ENCODE measurements at places on chromosomes 13 and 19. TPM values are rescaled to one million over a fixed set of nuclear protein-coding genes. Genes with fewer than 3 reads are reported as not detected.

- no peak overlapping the region for H3K27ac ChIP-seq
- no peak overlapping the region for H3K4me3 ChIP-seq
- H3K4me1 ChIP-seq = peaks cover 21% of the 10 kb centered on the region
- H3K36me3 ChIP-seq = no peaks in the 10 kb centered on the region
- no peak for DNase-seq
- H3K27me3 ChIP-seq = no peaks in the 10 kb centered on the region
Measured at GRCh38 chr13:95250961-95251360, 50.3 kb downstream of the ABCC4 start.

GRCh38 chr19:49975051-49975450 is 14.1 kb upstream of the SIGLEC11 start:
- H3K27me3 ChIP-seq = no peaks in the 10 kb centered on the region
- H3K36me3 ChIP-seq = no peaks in the 10 kb centered on the region

DNA sequence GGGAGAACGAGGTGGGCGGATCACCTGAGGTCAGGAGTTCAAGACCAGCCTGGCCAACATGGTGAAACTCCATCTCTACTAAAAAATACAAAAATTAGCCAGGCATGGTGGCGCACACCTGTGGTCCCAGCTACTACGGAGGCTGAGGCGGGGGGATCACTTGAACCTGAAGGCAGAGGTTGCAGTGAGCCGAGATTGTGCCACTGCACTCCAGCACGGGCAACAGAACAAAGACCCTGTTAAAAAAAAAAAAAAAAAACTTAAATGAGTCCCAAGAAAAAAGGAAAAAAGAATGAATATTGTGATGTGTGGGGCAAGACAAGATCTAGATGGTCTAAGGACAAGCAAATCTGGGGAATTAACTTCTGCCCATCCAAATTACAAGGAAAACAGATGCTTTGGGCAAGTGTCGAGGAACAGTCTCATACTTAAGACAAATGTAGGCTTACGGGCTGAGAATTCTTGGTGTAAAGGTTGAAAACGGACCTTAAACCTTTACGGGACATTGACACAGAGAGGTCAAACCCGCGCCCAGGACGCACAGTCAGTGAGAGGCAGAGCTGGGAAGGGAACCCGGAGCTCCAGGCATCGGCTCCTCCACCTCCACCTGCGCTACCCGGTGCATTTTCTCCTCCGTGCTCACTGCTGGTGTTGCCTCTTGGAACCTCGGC is 656 bp upstream of the ZNF324 start:
- H3K4me3 ChIP-seq = peak overlapping the region; percentile 86
- no peaks in the 10 kb centered on the region for H3K27me3 ChIP-seq
- no peak for DNase-seq
- H3K27ac ChIP-seq = peak overlapping the region; percentile 88

DNA sequence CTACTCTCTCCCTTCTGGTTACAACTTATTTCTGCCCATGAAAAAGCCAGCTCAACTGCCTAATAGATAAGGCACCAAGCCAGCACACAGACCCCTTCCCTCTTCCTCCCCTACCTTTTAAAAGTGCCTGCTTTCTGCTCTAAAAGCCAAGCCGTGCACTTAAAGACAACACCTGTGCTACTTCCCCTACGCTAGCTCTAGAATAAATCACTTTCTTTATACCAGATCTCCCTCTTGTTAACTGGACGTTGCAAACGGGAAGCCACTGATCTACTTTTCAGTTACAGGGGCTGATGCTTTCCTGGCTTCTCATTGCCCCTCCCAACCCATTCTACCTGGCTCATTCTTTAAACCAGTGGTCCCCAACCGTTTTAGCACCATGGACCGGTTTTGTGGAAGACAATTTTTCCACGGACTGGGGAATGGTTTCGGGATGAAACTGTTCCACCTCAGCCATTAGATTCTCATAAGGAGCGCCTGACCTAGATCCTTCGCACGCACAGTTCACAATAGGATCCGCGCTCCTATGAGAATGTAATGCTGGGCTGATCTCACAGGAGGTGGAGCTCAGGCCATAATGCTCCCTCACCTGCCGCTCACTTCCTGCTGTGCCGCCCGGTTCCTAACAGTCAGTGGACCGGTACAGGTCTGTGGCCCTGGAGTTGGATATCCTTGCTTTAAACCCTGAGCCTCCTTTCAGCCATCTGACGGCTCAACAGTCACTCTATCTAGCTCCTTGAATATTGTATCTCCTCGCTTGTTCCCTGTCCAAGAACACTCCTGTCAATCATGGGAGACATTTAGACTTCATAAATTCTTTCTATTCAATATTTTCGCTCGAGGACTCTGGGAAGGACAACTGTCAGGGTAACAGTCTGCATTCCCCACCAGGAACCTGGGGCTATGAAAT is 841 bp upstream of the ZNF223 start:
- peaks cover 13% of the 10 kb centered on the region for H3K36me3 ChIP-seq
- peaks cover 10% of the 10 kb centered on the region for H3K4me1 ChIP-seq
- H3K27ac ChIP-seq = peak overlapping the region; percentile 39
- H3K4me3 ChIP-seq = peak overlapping the region; percentile 78

GRCh38 chr13:43036351-43037250 is 13.2 kb downstream of the DNAJC15 start:
- H3K36me3 ChIP-seq = no peaks in the 10 kb centered on the region
- no peaks in the 10 kb centered on the region for H3K27me3 ChIP-seq
- peaks cover 3% of the 10 kb centered on the region for H3K4me1 ChIP-seq
- no peak overlapping the region for H3K27ac ChIP-seq
- no peak overlapping the region for H3K4me3 ChIP-seq

Gene KLK12
- polyA plus RNA-seq = not detected

- H3K36me3 ChIP-seq = no peaks in the 10 kb centered on the region
- H3K27ac ChIP-seq = no peak overlapping the region
- no peaks in the 10 kb centered on the region for H3K4me1 ChIP-seq
- H3K4me3 ChIP-seq = no peak overlapping the region
- H3K27me3 ChIP-seq = peaks cover 22% of the 10 kb centered on the region
Measured at GRCh38 chr19:50720921-50721381, 1.3 kb upstream of the SHANK1 start.

All from psoas muscle (tissue), 8 donors.